ENCODE measurements at places on chromosomes 6 and 20. TPM values are rescaled to one million over a fixed set of nuclear protein-coding genes. Genes with fewer than 3 reads are reported as not detected.

DNA sequence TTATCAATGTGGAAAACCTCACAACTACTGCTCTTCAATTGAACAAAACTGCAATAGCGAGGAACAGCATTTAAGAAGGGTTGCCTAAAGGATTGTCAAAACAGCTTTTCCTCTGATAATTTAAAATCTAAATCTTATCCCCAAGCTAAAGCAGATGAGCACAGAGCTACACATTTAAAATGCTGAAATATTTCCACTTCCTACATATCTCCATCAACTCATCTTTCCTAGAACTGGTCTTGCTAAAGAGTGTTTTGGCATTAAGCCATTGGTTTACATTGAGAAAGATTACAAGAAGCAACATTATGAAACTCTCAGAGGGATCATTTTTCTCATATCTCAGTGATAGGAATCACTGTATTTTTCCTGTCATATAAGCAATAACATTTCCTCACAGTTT is 3.6 kb downstream of the OR10C1 start:
- H3K27ac ChIP-seq = no peak overlapping the region
- DNase-seq = no peak
- no peak overlapping the region for H3K4me3 ChIP-seq
- no peaks in the 10 kb centered on the region for H3K4me1 ChIP-seq
- no peaks in the 10 kb centered on the region for H3K36me3 ChIP-seq
- H3K27me3 ChIP-seq = peaks cover 7% of the 10 kb centered on the region

- H3K27me3 ChIP-seq = peaks cover 5% of the 10 kb centered on the region
- H3K36me3 ChIP-seq = no peaks in the 10 kb centered on the region
- H3K4me3 ChIP-seq = no peak overlapping the region
- H3K4me1 ChIP-seq = no peaks in the 10 kb centered on the region
- no peak for DNase-seq
Measured at GRCh38 chr6:56796196-56796532, 153.5 kb upstream of the DST start.

DNA sequence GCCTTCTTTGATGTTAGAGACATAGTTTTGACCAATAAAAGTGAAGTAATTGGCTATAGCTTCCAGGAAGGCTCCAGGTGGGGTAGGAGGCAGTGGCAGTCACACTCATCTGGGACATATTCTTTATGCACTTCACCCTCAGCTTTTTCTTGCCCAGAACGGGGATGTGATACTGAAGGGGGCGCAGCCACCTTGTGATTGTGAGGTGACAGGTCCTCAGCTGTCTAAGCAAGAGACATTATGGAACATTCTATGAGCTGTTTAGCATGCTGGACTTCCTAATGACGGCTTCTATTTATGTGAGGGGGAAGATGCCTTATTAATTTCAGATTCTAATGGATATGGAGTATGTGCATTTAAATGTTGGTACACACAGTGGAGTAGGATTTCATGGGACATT is 151.3 kb upstream of the ZFP64 start:
- H3K36me3 ChIP-seq = no peaks in the 10 kb centered on the region
- no peak overlapping the region for H3K4me3 ChIP-seq
- H3K27me3 ChIP-seq = no peaks in the 10 kb centered on the region
- H3K4me1 ChIP-seq = no peaks in the 10 kb centered on the region
- H3K27ac ChIP-seq = no peak overlapping the region
- no peak for DNase-seq

DNA sequence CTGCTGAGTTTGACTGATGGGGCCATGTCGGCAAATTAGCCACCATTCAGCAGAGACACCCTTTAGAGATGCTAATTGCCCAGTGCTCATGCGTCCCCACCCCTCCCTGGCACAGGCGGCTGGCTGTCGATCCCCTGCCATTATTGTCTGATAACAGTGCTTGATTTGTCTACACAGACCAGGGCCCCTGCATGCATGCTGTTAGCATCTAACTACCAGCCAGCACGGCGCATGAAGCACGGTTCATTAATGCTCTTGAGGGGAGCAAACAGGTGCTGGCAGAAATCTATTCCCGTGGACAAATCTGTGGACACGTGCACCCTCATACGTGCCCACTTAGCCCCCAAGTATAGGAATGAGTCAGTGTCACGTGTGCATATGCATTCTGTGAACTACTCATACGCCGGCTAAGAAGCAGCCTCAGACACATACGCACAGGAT is 32.2 kb downstream of the KCNB1 start:
- no peak for DNase-seq
- H3K4me1 ChIP-seq = no peaks in the 10 kb centered on the region
- H3K27me3 ChIP-seq = no peaks in the 10 kb centered on the region
- H3K36me3 ChIP-seq = no peaks in the 10 kb centered on the region

GRCh38 chr20:38877483-38877882 is 48.7 kb upstream of the FAM83D start:
- no peak overlapping the region for H3K4me3 ChIP-seq
- peaks cover 83% of the 10 kb centered on the region for H3K4me1 ChIP-seq
- H3K36me3 ChIP-seq = no peaks in the 10 kb centered on the region
- no peaks in the 10 kb centered on the region for H3K27me3 ChIP-seq
- DNase-seq = no peak

DNA sequence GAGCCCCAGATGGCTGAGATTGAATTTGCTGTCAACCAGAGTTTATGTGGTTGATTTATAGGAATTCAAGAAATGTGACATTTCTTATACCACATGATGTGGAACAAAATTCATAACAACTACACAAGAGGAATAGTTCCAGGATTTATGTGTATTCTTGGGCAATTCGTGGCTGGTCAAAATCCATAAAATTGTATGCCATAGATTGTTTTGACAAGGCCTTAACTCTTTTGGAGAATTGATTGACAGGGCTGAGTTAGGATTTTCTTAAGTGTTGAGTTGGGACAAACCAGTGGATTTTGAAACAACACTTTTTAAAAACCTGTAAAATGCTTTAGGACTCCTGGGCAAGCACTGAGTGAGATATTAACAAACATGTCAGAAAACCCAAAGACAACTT is 19.4 kb upstream of the SLC2A12 start:
- no peaks in the 10 kb centered on the region for H3K27me3 ChIP-seq
- no peak overlapping the region for H3K4me3 ChIP-seq
- H3K27ac ChIP-seq = no peak overlapping the region
- H3K36me3 ChIP-seq = no peaks in the 10 kb centered on the region

DNA sequence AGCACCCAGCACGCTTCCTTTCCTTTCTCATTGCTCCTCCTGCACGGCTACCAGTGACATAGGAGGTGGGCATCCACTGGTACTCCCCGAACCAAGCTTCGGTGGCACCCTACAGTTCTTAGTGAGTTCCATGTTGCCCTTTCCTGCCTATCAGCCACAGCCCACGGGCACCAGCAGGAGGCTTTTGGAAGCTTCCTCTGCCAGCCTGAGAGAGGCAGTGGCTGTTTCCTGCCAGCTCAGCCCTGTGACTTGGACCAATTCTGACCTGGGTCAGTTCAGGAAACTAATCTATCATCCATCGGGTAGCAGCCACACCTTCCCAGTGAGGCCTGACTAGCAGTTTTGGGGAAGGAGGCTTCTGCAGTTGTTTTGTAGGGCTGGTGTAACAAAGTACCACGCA is 176.4 kb upstream of the UST start:
- H3K27ac ChIP-seq = no peak overlapping the region
- no peak for DNase-seq
- no peaks in the 10 kb centered on the region for H3K4me1 ChIP-seq
- H3K27me3 ChIP-seq = no peaks in the 10 kb centered on the region
- H3K4me3 ChIP-seq = no peak overlapping the region

GRCh38 chr6:91864911-91865310 is 1278.0 kb upstream of the MAP3K7 start:
- DNase-seq = no peak
- H3K27ac ChIP-seq = no peak overlapping the region
- H3K4me3 ChIP-seq = no peak overlapping the region
- no peaks in the 10 kb centered on the region for H3K27me3 ChIP-seq
- H3K4me1 ChIP-seq = no peaks in the 10 kb centered on the region
- no peaks in the 10 kb centered on the region for H3K36me3 ChIP-seq

GRCh38 chr6:52157301-52157941 is 28.8 kb upstream of the IL17A start:
- H3K36me3 ChIP-seq = no peaks in the 10 kb centered on the region
- H3K4me3 ChIP-seq = no peak overlapping the region
- no peaks in the 10 kb centered on the region for H3K27me3 ChIP-seq
- DNase-seq = no peak

- no peak for DNase-seq
- no peak overlapping the region for H3K27ac ChIP-seq
- H3K27me3 ChIP-seq = peaks cover 4% of the 10 kb centered on the region
- no peaks in the 10 kb centered on the region for H3K4me1 ChIP-seq
- H3K36me3 ChIP-seq = no peaks in the 10 kb centered on the region
Measured at GRCh38 chr6:35782424-35782823, 1.6 kb downstream of the CLPSL1 start.

GRCh38 chr20:21706261-21707195 is 1.1 kb downstream of the PAX1 start:
- H3K4me3 ChIP-seq = no peak overlapping the region
- no peak overlapping the region for H3K27ac ChIP-seq
- no peaks in the 10 kb centered on the region for H3K36me3 ChIP-seq
- peaks cover 17% of the 10 kb centered on the region for H3K27me3 ChIP-seq

- DNase-seq = no peak
- no peak overlapping the region for H3K4me3 ChIP-seq
- no peaks in the 10 kb centered on the region for H3K4me1 ChIP-seq
- H3K27ac ChIP-seq = no peak overlapping the region
- H3K27me3 ChIP-seq = no peaks in the 10 kb centered on the region
- H3K36me3 ChIP-seq = no peaks in the 10 kb centered on the region
Measured at GRCh38 chr6:125233202-125233601, 68.6 kb downstream of the HDDC2 start.

DNA sequence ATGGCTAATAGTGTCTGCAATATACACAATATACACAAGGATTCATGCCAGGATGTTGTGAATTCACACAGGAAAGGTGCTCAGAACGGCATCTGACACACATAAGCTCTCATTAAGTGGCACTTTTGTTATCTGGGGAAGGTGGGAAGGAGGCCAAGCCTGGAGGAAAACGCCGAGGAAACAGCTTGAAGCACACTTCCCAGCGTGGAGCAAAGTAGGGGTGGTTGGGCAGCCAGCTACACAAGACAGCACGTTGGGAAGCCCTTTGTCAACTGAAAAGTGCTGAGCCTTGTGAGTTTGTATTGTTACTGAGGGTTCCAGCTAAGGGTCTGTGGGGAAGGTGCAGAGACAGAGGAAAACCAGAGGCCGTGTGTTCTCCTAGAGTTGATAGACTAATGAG is 181.0 kb downstream of the ZMYND8 start:
- DNase-seq = no peak
- H3K36me3 ChIP-seq = no peaks in the 10 kb centered on the region
- peaks cover 4% of the 10 kb centered on the region for H3K27me3 ChIP-seq
- no peak overlapping the region for H3K4me3 ChIP-seq

DNA sequence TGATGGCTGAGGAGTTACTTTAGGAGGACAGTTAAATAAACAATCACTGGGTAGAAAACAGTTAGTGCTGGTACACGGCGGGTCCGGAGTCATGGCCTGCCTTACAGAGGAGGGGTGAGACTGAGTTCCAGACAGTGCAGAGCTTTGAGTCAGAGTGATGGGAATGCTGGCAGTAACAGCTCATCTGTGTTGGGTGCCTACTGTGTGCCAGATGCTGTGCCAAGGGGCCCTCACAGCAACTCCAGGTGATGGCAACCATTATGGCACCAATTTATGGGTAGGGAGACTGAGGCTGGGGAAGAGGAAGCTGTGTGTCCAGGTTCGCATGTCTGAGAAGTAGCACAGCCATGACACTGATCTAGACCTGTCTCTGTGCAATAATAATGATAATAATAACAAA is 132.6 kb downstream of the CEBPB start:
- no peak for DNase-seq
- H3K4me3 ChIP-seq = no peak overlapping the region
- H3K27me3 ChIP-seq = no peaks in the 10 kb centered on the region
- H3K4me1 ChIP-seq = no peaks in the 10 kb centered on the region
- no peak overlapping the region for H3K27ac ChIP-seq

DNA sequence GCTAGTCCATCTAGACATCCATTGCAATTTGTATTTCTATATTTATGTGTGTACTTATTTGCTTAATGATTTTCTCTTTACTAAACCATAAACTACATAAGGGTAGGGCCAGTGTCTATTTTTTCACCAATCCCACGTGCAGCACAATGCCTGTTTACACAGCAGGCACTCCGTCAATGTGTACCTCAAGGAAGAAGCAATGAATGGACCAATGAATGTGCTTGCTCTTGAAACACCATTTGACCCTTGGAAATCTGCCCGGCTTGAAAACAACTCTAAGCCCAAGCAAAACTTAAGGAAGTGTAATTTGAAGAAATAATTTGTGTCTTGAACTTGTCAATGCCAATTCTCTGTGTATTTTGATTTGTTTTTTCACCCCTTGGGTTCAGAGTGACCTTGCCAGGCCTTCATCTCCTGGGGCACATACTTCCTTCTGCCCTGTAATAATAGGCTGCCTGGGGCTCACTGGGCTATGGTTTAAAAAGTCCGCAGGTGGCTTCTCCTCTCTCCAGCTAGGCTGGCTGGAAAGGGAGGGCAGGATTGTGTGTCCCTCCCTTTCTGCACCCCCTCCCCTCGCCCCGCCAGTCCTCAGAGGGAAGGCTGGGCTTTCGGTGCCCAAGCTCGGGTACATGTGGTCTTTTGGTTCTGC is 140.8 kb upstream of the ARMC2 start:
- H3K27ac ChIP-seq = no peak overlapping the region
- H3K4me1 ChIP-seq = no peaks in the 10 kb centered on the region
- DNase-seq = no peak
- no peaks in the 10 kb centered on the region for H3K36me3 ChIP-seq

GRCh38 chr6:25177500-25178028 is 101.6 kb upstream of the CARMIL1 start:
- H3K36me3 ChIP-seq = no peaks in the 10 kb centered on the region
- no peaks in the 10 kb centered on the region for H3K4me1 ChIP-seq
- DNase-seq = no peak

- no peaks in the 10 kb centered on the region for H3K27me3 ChIP-seq
- no peak overlapping the region for H3K4me3 ChIP-seq
- H3K36me3 ChIP-seq = no peaks in the 10 kb centered on the region
Measured at GRCh38 chr20:7859356-7859802, 80.9 kb downstream of the HAO1 start.

The BTNL2 gene
- not detected for total RNA-seq

The SIM1 gene
- total RNA-seq = not detected

The PFDN4 gene
- total RNA-seq = 16.7 TPM

The RIPOR2 gene
- 420 TPM for total RNA-seq

The DSP gene
- total RNA-seq = not detected

The OOEP gene
- not detected for total RNA-seq

The HLA-DQB1 gene
- 9.9 TPM for total RNA-seq

Data from CD4-positive, alpha-beta memory T cell (primary cell).